ENCODE measurements at places on chromosomes 6 and 20. TPM values are rescaled to one million over a fixed set of nuclear protein-coding genes. Genes with fewer than 3 reads are reported as not detected.

Gene SIGLEC1
- total RNA-seq, result 6.4 TPM

Gene PMEPA1
- 36.4 TPM for total RNA-seq

Gene C2
- total RNA-seq, result 9.7 TPM

Gene SEMG1
- not detected for total RNA-seq

Gene STMND1
- total RNA-seq, result not detected

Gene ASXL1
- total RNA-seq, result 25.0 TPM

Gene RXRB
- total RNA-seq, result 40.3 TPM

Gene SCRT2
- not detected for total RNA-seq

Gene BMP7
- 19.9 TPM for total RNA-seq

Gene NFATC2
- 4.2 TPM for total RNA-seq

Gene HEY2
- total RNA-seq, result 25.6 TPM

Gene NANP
- 2.7 TPM for total RNA-seq

Gene PPP1R11
- 45.3 TPM for total RNA-seq

Gene CTAGE9
- not detected for total RNA-seq

Gene TMEM170B
- total RNA-seq, result 4.4 TPM

Gene FAM184A
- total RNA-seq, result 0.93 TPM

Gene NKX2-4
- total RNA-seq, result not detected

Measured in left ventricle myocardium inferior (tissue), 1 donor.